ENCODE measurements at places on chromosomes 12 and 14. TPM values are rescaled to one million over a fixed set of nuclear protein-coding genes. Genes with fewer than 3 reads are reported as not detected.

- DNase-seq: no peak
Measured at GRCh38 chr12:21613931-21614330, 9.3 kb upstream of the GYS2 start.

GRCh38 chr12:103841690-103842584 lies 903 bp upstream of the NT5DC3 start:
- peak; percentile 91 for DNase-seq

The MAP1LC3B2 gene
- total RNA-seq: 1.8 TPM

- DNase-seq: peak; percentile 91
Measured at GRCh38 chr12:67434671-67435370, 165.7 kb downstream of the CAND1 start.

The KRT6A gene
- not detected for total RNA-seq

DNA sequence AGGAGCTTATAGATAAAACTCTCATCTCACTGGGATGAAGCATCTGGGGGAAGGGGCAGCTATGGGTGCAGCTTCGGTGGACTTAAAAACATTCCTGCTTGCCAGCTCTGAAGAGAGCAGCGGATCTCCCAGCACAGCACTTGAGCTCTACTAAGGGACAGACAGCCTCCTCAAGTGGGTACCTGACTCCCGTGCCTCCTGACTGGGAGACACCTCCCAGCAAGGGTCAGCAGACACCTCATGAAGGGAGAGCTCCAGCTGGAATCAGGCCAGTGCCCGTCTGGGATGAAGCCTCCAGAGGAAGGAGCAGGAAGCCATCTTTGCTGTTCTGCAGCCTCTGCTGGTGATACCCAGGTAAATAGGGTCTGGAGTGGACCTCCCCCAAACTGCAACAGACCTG lies 345.2 kb upstream of the SYT1 start:
- DNase-seq: no peak

DNA sequence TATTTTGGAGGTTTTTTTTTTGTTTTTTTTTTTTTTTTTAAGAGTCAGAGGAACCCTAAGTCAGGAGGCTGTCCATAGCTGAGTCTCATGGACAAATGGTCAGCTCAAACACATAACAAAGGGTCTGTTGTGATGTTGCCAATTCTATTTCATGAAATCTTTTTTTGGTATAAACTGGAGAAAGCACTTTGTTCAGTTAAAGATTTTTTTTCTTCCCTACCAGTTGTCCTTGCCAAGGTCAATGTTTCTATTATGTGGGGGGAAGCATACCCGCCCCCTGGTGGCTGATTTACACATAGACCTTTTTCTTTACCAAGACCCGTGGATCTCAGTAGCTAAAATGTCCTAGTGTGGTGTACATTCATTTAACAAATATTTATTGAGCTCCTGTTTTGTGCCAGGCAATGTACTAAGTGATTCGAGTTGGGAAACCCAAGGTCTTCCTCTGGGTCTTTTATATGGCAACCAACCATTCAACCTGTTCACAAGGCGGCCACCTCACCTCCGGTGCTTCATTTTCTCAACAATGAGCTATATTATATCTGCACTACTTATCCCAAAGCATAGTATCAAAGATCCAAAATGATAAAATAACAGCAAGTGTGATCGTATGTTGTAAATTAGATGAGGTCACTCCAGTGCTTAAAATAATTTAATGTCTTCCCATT lies 214.5 kb downstream of the PAH start:
- peak; percentile 30 for DNase-seq

The C12orf56 gene
- total RNA-seq: not detected

The HOXC9 gene
- total RNA-seq: 11.0 TPM

- no peak for DNase-seq
Measured at GRCh38 chr12:119363037-119363436, 28.5 kb downstream of the CCDC60 start.

The TMEM106C gene
- total RNA-seq: 295 TPM

- DNase-seq: peak; percentile 78
Measured at GRCh38 chr12:111438481-111438880, 32.8 kb downstream of the SH2B3 start.

DNA sequence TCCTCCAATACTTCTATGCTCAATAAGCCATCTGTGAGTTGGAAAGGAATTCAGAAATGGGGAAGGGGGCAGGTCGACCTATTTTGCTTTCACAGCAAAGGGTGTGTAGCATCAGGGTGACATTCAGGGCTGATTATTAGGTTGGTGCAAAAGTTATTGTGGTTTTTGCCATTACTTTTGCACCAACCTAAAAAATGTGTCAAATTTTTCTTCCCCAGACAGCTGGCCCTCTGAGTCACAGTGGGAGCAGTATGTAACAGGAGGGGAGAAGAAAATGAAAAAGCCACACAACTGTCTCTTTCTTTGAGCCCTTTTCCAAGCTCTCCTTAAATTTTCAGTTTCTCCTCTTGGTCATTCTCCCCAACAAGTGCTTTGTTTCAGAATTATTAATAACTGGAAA lies 47.1 kb upstream of the GZMB start:
- DNase-seq: no peak

The GYS2 gene
- total RNA-seq: not detected

DNA sequence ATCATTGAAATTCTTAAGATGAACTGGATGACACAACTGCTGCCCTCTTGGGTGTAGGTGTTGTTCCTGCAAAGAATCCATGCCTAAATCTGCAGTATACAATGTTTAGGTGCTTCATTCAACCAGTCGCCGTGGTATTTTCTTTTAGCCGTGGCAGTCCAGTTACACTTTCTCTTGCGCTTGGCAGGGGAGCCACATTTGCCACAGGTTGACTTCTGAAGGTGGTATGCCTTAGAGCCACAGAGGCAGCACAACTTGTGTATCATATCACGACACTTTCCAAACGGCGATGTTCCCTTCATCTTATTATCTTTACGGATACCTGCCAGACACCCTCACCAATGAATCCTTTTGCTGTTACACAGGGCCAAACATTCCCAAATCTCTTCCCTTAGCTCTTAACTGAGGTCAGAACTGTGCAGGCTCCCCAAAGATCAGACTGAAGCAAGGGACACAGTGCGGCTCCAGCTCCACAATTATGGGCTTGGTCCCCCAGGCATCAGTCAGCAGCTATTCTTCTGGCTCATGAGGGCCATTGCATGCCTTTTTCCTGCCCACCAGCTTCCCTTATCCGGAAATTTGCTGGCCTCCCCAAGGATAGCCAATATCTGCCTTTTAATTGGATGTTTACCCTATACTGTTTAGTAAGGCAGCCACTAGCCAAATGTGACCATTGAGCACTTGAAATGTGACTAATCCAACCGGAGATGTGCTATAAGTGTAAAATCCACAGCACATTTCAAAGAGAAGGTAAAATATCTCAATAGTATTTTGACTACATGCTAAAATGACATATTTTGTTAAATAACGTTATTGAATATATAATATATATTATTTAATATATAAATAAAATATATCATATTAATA lies 50.7 kb downstream of the SENP1 start:
- DNase-seq: no peak

- peak; percentile 8 for DNase-seq
Measured at GRCh38 chr12:25052196-25052913, 103.5 kb upstream of the BCAT1 start.

- no peak for DNase-seq
Measured at GRCh38 chr12:50824914-50825313, 17.8 kb upstream of the TMPRSS12 start.

GRCh38 chr14:59126714-59127436 lies 61.6 kb upstream of the DAAM1 start:
- DNase-seq: peak; percentile 27

- DNase-seq: no peak
Measured at GRCh38 chr12:123078531-123079155, 72.2 kb downstream of the PITPNM2 start.

- DNase-seq: no peak
Measured at GRCh38 chr14:38389681-38390080, 133.8 kb upstream of the CLEC14A start.
